ENCODE measurements at places on chromosomes 12 and 14.

DNA sequence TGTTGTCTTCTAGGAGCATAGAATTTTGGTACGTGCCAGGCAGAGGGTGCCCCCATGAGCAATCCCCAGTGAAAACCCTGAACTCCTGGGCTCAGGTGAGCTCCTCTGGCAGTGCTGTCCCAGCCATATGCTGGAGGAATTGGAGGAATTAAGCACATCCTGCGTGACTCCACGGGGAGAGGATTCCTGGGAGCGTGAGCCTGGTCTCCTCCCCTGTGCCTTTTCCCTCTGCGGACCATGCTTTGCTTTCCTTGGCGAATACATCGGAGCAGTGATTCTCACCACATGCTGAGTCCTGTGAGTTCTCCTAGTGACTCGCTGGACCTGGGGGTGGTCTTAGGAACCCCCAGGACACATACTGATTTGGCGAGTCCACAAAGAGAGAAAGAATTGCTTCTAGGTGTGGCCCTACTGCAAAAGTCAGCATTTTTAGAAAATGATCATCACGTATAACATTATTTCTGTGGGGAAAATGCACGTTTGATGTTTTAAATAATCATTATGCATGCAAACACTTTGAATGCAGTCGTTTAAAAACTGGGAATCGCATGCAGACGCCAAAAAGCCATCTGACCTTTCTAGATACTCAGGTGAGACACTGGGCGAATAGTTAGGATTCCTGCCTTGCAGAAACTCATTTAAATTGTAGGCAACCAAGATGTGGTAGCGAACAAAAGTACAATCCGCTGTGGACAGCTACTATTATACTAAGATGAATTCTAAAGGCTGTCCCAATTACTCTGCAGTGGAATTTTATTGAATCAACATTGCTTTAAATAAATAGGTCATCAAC lies 370.9 kb downstream of the TMEM132D start:
- DNase-seq: no peak

- peak; percentile 29 for DNase-seq
Observed at GRCh38 chr14:51014086-51014485, 69.8 kb upstream of the PYGL start.

- DNase-seq: peak; percentile 94
Observed at GRCh38 chr14:96121660-96122395, 82.7 kb downstream of the C14orf132 start.

DNA sequence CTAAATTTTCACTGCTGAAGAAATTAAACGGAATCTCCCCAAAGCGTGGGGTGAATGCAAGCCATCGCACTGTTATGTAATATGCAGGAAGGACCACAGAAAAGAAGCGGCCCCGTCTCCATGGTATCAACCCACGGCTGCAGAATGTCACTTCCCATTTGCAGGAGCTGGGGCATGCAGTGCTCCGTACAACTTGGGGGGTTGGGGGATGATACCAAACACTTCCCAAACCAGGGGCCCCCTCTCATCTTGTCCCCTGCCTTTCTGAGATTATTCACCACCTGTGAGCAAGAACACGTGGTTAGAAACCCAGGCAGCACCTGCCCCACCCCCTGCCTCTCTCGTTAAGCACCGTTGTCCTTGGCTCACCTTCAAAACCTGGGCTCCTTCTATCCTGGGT lies 505.1 kb upstream of the TMEM132C start:
- DNase-seq: no peak

- DNase-seq: peak; percentile 17
Observed at GRCh38 chr12:124162151-124163110, 132.5 kb upstream of the RFLNA start.

DNA sequence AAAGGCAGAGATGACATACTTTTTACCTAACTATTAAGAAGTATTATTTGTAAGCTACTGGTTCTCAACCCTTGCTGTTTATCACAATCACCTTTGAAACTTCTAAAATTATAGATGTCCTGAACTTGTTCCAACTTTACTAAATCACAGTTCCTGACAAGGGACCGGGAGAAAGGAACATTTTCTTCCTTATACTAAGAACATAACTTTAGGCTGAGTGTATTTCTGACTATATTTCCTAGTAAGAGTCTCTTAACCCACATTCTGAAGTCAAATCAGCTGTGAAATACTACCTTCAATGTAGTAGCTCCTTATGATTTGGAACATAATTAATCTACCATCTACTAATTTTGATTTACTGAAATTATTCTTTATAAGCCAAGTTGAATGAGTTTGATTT lies 80.2 kb downstream of the BAZ1A start:
- DNase-seq: no peak

DNA sequence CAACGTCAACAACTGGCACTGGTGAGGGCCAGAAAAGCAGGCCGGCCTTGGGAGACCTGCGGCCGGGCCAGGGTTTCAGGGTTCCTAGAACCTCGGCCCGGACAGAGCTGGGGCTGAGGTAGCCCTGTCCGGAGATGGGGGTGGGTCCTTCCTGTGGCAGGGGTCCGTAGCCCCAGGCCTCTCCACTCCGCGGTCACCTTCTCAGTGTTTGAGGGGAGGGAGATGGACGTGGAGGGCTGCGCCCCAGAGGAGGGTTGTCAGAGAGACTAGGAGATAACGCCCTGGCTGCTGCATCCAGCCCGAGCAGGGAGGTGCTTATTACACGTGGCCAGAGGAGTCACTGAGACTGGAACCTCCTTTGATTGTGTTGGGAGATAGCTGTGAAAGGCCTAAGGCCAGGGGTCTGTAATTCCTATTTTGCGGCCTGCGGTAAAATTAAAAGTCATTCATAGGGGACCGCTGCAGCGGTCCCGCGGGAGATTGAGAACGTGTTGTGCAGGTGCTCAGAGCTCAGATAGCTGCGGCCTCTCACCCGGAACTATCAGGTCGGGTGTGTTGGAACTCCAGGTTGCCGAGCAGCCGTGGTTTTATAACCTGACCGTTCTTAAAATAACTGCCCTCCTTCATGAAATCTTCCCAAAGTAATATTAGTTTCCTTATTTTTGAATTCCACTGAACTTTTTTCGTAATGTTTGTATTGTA lies 507 bp downstream of the AHSA1 start:
- DNase-seq: peak; percentile 68

- peak; percentile 66 for DNase-seq
Observed at GRCh38 chr12:122318607-122319605, 52.6 kb upstream of the VPS33A start.

GRCh38 chr12:116236976-116237375 lies 40.5 kb downstream of the MED13L start:
- no peak for DNase-seq

DNA sequence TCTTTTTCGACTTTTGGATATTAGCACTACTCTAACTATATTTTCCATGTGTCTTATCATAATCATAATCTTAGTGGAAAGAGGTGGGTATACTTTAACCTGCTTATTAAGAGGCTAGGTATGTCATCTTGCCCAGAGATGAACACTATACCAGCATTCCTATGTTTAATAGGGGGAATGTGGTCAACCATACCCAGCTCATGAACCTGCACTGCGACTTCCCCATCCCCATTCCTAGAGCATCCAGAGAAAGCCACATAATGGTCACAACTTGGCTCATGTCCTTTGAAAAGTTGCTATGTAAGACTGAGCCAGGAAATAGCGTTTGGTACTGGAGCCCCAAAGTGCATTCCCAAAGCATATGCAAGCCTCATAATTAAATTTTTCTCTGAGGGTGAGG lies 55.2 kb downstream of the TMCC3 start:
- DNase-seq: peak; percentile 52

- no peak for DNase-seq
Observed at GRCh38 chr12:129844662-129845220, 59.1 kb downstream of the TMEM132D start.

- DNase-seq: peak; percentile 60
Observed at GRCh38 chr14:74502236-74503019, 8.9 kb downstream of the ISCA2 start.

All from ELR (cell line).